Cerebellum (tissue), 4 donors: ENCODE measurements at places on chromosomes 7 and 10. TPM values are rescaled to one million over a fixed set of nuclear protein-coding genes. Genes with fewer than 3 reads are reported as not detected.

GRCh38 chr7:44884621-44885393 lies 523 bp downstream of the PURB start:
- DNase-seq, result peak; percentile 33

DNA sequence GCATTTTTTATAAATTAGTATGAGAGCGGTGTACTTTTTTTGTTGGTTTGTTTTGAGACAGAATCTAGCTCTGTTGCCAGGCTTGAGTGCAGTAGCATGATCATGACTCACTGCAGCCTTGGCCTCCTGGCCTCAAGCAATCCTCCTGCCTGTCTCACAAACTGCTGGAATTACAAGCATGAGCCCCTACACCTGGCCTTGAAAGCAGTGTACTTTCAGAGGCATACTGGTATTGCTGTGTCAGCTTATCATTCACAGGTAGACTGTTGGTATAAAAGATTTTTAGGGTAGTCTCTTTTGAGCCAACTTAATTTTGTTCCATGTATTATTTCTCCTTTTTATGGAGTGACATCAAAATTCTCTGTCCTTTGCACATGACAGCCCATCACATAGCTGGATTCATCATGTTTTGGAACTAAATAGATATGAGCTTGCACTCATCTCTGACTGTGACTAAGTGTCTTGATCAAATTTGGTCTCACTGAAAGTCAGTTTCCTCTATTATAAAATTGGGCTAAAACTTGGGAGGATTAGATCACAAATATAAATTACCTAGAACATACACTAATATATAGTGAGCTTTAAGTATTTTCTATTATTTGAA lies 12.4 kb downstream of the GNAT3 start:
- DNase-seq, result no peak

DNA sequence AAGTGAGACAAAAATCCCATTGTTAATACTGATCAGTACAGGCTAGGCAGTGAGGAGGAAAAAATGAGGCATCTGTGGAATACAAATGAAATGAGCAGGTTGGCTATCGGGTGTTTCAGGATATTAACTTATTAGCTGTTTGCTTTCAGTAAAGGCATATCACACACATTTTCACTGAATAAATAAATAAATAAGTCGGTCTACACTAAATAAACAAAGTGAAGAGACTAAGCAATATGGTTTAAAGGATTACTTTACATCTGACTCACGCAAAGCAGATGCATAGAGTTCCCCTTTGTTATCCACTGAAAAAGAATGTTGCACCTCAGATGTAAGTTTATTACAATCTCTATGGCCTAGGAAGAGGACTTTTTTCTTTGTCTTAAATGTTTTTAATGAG lies 6.3 kb upstream of the SEMA3A start:
- no peak for DNase-seq

GRCh38 chr10:31581741-31582323 lies 262.8 kb downstream of the ZEB1 start:
- no peak for DNase-seq

The ERVW-1 gene
- total RNA-seq, result not detected

The CCL24 gene
- total RNA-seq, result not detected
